Memory B cell (primary cell): ENCODE measurements at places on chromosomes 12 and 14.

- no peak overlapping the region for H3K4me3 ChIP-seq
- H3K27me3 ChIP-seq: peaks cover 14% of the 10 kb centered on the region
- no peak overlapping the region for H3K27ac ChIP-seq
- H3K36me3 ChIP-seq: no peaks in the 10 kb centered on the region
- DNase-seq: no peak
These were observed 176.2 kb downstream of the PHLDA1 start for GRCh38 chr12:75855360-75855759.

DNA sequence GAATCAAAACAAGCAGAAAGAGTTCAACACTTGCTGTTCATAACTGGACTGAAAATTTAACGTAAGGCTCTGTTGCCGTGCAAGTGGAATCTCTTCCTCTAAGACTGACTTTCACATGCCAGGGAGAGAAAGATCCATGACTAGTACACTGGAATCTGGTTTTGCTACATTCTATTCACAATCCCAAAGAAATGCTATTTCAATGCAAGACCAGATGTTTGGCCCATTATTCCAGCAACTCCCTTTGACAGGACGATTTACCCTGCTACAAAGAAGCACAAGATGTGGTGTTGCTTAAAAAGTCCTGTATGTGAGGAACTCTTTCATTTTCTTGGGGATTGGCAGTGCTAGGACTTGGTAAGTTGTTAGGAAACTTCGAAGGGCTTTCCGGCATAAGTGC, 17.4 kb downstream of the RFC5 start:
- peaks cover 11% of the 10 kb centered on the region for H3K4me1 ChIP-seq
- no peaks in the 10 kb centered on the region for H3K27me3 ChIP-seq

- H3K27ac ChIP-seq: no peak overlapping the region
- peaks cover 4% of the 10 kb centered on the region for H3K36me3 ChIP-seq
- H3K4me3 ChIP-seq: no peak overlapping the region
- H3K4me1 ChIP-seq: no peaks in the 10 kb centered on the region
- DNase-seq: no peak
- H3K27me3 ChIP-seq: peaks cover 6% of the 10 kb centered on the region
These were observed 105.5 kb downstream of the NUAK1 start for GRCh38 chr12:106033161-106033675.

- DNase-seq: no peak
- peaks cover 14% of the 10 kb centered on the region for H3K4me1 ChIP-seq
- H3K4me3 ChIP-seq: no peak overlapping the region
These were observed 7.6 kb downstream of the KCTD10 start for GRCh38 chr12:109469517-109469916.

DNA sequence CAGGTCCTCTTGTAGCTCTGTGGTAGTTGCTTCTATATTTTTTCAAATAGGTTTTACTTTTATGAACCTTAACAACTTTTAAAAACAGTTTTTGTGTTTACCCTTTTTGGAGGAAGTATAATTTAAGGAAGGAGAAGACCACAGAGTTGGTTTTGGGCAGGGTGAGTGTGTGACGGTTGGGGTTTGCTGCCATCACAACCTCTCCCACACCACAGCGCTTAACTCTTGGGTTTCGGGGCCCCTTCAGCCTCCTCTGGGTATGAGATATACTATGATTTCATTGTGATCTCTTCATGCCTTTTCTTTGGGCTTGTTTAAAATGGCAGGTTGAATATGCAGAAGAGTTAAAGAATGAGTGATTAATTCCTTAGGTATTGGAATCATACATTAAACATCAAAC, 228.7 kb upstream of the CRY1 start:
- H3K4me1 ChIP-seq: peaks cover 7% of the 10 kb centered on the region
- H3K27ac ChIP-seq: no peak overlapping the region
- H3K27me3 ChIP-seq: peaks cover 21% of the 10 kb centered on the region

- H3K4me1 ChIP-seq: no peaks in the 10 kb centered on the region
- H3K27ac ChIP-seq: no peak within 1 kb of the TSS
These were observed at the start of gene CCDC60 for GRCh38 chr12:119334430-119335170. TSS of gene CCDC60 (plus strand) at chr12:119334729. CDS start at chr12:119335177, 448 bp downstream.

DNA sequence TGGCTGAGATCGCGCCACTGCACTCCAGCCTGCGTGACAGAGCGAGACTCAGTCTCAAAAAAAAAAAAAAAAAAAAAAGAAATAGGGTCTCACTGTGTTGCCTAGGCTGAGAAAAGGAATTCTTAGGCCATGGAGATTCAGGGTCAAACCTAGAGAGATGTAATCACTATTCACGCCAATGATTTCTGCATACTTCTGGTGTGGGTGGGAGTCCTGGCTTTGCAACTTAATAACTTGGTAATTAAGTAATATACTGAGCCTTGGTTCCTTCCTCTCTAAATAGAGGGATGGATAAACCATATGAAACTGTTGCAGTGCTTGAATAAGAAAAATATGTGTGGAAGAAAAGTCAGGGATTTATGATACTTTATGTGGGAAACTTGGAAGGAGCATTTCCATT, 2.7 kb downstream of the ZNF410 start:
- peaks cover 9% of the 10 kb centered on the region for H3K36me3 ChIP-seq
- H3K4me1 ChIP-seq: peaks cover 19% of the 10 kb centered on the region
- no peaks in the 10 kb centered on the region for H3K27me3 ChIP-seq
- H3K27ac ChIP-seq: peak overlapping the region; percentile 16
- no peak for DNase-seq
- H3K4me3 ChIP-seq: no peak overlapping the region

DNA sequence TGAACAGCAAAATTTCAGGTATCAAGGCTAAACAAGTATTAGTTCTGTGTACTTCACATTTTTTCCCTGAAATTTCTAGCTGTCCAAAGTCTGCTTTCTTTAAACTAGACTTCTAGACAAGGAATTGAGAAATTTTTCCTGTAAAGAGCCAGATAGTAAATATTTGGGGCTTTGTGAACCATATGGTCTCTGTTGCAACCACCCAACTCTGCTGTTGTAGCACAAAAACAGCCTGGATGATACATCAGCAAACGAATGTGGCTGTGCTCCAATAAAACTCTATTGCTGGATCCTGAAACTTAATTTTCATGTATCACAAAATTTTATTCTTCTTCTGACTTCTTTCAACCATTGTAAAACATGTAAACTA, 96.0 kb upstream of the SLC38A4 start:
- H3K4me3 ChIP-seq: no peak overlapping the region
- peaks cover 2% of the 10 kb centered on the region for H3K4me1 ChIP-seq
- H3K36me3 ChIP-seq: peaks cover 2% of the 10 kb centered on the region

- H3K27me3 ChIP-seq: no peaks in the 10 kb centered on the region
- no peak for DNase-seq
- peaks cover 8% of the 10 kb centered on the region for H3K36me3 ChIP-seq
- no peak overlapping the region for H3K4me3 ChIP-seq
- H3K27ac ChIP-seq: no peak overlapping the region
- peaks cover 15% of the 10 kb centered on the region for H3K4me1 ChIP-seq
These were observed 162.8 kb upstream of the SLC38A2 start for GRCh38 chr12:46535376-46535775.

- no peaks in the 10 kb centered on the region for H3K36me3 ChIP-seq
- H3K27me3 ChIP-seq: peaks cover 2% of the 10 kb centered on the region
- peaks cover 3% of the 10 kb centered on the region for H3K4me1 ChIP-seq
- H3K27ac ChIP-seq: no peak overlapping the region
These were observed 28.7 kb upstream of the YAF2 start for GRCh38 chr12:42266579-42267230.

DNA sequence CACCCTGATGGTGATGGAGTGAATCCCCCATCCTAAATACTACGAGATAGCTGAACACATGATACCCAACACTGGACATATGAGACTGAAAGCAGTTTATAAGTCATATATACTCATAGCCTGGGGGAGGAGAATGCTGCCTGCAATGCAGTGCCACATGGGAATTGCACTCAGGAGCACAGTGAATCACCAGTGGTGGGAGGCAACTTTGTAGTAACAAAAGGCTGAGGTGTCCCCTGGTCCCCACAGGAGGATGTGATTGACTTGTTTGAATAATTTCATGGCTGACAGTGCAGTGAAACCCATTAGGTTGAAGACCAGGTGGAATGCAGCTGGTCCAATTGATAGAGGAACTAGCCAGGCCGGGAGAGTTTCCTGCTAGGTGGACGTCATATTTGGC, 20.2 kb downstream of the CCDC38 start:
- no peak overlapping the region for H3K4me3 ChIP-seq
- no peak for DNase-seq
- H3K36me3 ChIP-seq: peaks cover 2% of the 10 kb centered on the region
- H3K27ac ChIP-seq: no peak overlapping the region

- no peaks in the 10 kb centered on the region for H3K4me1 ChIP-seq
- H3K27me3 ChIP-seq: peaks cover 15% of the 10 kb centered on the region
- no peak overlapping the region for H3K4me3 ChIP-seq
These were observed 109.7 kb upstream of the PRMT8 start for GRCh38 chr12:3381059-3382047.

GRCh38 chr14:86990396-86990795, 1002.6 kb downstream of the GALC start:
- DNase-seq: no peak
- no peaks in the 10 kb centered on the region for H3K4me1 ChIP-seq
- H3K27ac ChIP-seq: no peak overlapping the region
- H3K27me3 ChIP-seq: no peaks in the 10 kb centered on the region

- H3K4me3 ChIP-seq: no peak overlapping the region
- no peaks in the 10 kb centered on the region for H3K4me1 ChIP-seq
- H3K36me3 ChIP-seq: peaks cover 21% of the 10 kb centered on the region
- no peak for DNase-seq
- peak overlapping the region; percentile 62 for H3K27ac ChIP-seq
- no peaks in the 10 kb centered on the region for H3K27me3 ChIP-seq
These were observed 13.7 kb downstream of the COA8 start for GRCh38 chr14:103576371-103577024.

DNA sequence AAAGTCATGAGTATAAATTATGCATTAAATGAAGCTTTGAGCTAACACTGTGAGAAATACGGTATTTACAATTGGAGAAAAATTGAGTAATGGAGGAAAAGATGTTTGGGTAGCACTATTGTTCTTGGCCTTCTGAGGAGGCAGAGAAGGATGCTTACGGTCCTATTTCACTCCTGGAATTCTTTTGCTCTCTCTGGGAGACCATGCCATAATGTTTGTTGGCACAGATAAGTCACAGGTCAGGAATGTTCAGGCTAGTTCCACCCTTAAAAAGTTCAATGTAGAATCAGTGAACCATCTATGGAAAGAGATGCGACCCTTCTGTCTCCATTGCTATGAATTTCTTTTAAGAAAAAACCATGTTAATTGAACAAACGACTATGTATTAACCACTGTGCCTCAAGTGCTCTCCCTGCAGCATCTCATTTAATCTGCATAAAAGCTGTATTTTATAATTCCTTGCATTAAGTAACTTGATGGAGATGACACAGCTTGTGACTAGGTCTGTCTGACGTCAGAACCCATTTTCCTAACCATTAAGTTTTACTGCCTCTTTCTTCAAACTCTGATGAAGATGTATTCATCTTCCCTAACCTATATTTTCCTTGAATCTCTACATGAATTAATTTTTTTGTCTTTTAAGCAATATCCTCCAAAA, 9.5 kb downstream of the BATF start:
- H3K4me1 ChIP-seq: peaks cover 29% of the 10 kb centered on the region
- H3K36me3 ChIP-seq: peaks cover 21% of the 10 kb centered on the region
- DNase-seq: no peak
- no peak overlapping the region for H3K4me3 ChIP-seq
- peak overlapping the region; percentile 36 for H3K27ac ChIP-seq

- no peak for DNase-seq
- H3K27me3 ChIP-seq: no peaks in the 10 kb centered on the region
- H3K4me3 ChIP-seq: no peak overlapping the region
- H3K4me1 ChIP-seq: peaks cover 11% of the 10 kb centered on the region
- no peak overlapping the region for H3K27ac ChIP-seq
These were observed 92.4 kb downstream of the SAMD4A start for GRCh38 chr14:54659365-54659764.

DNA sequence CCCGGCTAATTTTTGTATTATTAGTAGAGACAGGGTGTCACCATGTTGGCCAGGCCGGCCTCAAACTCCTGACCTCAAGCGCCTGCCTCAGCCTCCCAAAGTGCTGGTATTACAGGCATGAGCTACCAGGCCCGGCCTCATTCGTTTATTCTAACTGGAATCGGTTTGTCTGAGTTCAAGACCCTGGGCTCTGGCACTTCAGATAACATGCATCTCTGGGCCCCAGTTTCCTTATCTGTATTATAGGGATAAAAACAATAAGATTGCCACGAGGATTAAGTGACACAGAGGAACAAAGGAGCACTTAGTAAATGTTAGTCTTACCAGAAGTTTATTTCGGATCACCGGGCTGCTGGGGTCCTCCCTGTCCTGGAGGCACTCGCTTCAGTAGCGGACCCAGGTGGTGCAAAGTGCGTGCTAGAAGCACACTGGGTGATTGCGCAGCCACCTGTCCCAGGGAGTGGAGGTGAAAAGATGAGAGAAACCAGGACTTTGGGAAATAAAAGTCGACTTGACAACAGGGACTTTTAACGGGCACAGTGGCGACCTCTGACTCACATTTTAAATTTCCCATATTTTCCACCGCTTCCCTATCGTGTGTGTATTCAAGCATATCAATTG, 37.5 kb downstream of the ACACB start:
- H3K36me3 ChIP-seq: no peaks in the 10 kb centered on the region
- H3K4me3 ChIP-seq: peak overlapping the region; percentile 93

DNA sequence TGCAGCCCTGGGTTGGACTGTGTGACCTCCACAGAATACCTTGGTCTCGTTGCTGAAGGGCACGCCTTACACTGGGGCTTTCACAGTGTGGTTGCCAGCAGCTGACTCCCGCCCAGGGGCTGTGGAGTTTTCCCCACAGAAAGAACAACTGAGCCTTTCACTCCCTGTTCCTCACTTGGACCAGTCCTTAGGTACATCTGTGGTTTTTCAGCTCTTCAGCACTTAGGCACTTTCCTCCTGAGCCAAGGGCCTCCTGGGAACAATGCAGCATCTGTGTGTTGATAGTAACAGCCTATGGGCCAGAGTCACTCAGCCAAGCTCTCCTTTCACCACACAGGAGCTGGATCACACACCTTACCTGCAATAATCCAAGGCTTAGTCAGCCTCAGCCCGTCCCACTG, 25.0 kb downstream of the ERP27 start:
- no peaks in the 10 kb centered on the region for H3K27me3 ChIP-seq
- H3K27ac ChIP-seq: no peak overlapping the region
- peaks cover 4% of the 10 kb centered on the region for H3K4me1 ChIP-seq
- H3K4me3 ChIP-seq: no peak overlapping the region
- peaks cover 45% of the 10 kb centered on the region for H3K36me3 ChIP-seq

DNA sequence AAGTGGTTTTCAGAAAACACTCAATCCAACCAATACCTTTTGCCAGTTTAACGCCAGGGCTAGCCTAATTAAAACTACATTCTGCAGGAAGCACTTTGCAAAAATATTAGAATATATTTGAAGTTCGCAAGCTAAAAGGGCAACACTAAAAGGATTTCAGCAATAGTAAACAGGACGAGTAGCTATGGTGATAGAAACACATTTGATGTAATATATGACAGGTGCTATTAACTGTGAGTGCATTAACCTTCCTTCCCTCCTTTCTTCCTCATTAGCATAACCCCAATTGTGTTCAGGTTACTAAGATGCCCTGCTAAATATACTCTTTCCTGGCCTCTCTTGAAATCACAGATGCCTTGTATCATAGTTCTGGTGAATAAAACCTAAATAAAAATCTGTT, 85.6 kb upstream of the TMCC3 start:
- H3K4me3 ChIP-seq: no peak overlapping the region
- peaks cover 12% of the 10 kb centered on the region for H3K36me3 ChIP-seq
